Stimulated activated CD4-positive, alpha-beta T cell treated with anti-CD3 and anti-CD28 coated beads, Interleukin-1b, Interleukin-23, amount 100 ng/mL, for 1 hour (primary cell): ENCODE measurements at places on chromosomes 11 and 22.

DNA sequence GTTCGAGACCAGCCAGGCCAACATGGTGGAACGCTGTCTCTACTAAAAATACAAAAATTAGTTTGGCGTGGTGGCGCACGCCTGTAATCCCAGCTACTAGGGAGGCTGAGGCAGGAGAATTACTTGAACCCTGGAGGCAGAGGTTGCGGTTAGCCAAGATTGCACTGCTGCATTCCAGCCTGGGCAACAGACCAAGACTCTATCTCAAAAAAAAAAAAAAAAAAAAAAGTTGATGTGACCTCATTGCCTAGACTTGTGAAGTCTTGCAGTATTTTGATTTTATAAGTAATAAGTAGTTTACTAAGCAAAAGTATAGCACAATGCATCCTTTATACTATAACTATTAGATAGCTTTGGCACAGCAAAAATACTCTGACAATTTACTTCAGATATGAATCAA is 9.9 kb upstream of the CUL5 start:
- no peak for DNase-seq

GRCh38 chr11:79610678-79611077 is 169.8 kb upstream of the TENM4 start:
- no peak for DNase-seq

DNA sequence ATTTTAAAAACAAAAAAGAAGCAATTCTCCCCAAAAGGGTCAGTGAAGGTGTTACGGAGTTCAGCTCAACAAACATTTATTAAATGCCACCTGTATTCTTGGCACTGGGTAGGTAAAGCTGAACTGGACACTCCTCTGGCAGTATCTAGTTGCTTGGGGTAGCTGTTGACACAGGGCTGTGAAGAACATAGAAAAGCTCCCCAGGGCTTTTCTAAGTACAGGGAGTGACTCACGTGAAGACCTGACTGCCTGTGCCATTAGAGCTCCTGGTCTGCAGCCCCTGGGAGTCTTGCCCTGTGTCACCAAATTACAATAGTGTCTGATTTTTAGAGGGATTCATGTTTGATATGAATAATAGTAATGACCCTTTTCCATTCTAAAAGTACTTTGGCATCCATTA is 43.6 kb downstream of the COA4 start:
- DNase-seq = no peak

GRCh38 chr11:65401073-65401802 is 14.8 kb downstream of the FRMD8 start:
- DNase-seq = no peak

GRCh38 chr22:44736581-44737405 is 15.6 kb upstream of the ARHGAP8 start:
- no peak for DNase-seq

- no peak for DNase-seq
These were observed 60.2 kb downstream of the LINC01488 start for GRCh38 chr11:69541501-69542313.

GRCh38 chr11:126219547-126219946 is 8.0 kb downstream of the FAM118B start:
- no peak for DNase-seq

DNA sequence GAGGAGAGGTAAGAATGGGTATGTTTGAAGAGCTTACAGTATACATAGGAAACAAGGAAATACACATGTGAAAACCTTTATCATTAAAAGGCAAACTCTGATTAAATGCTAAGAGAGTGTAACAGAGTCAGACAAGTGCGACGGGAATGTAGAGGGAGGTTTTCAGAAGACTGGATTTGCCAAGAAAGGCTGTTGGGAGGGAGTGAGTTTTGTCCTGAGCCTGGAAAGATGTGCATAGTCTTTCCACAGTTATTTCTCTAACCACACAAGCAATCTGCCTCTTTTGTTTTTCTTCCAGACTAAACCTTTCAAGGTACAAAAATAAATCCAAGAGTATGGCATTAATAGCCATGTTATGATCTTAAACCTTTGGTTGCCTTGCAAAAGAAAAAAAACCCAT is 170.9 kb downstream of the KIRREL3 start:
- no peak for DNase-seq

GRCh38 chr11:30789270-30789669 is 203.1 kb upstream of the MPPED2 start:
- DNase-seq = no peak
